Central memory CD4-positive, alpha-beta T cell (primary cell): ENCODE measurements at places on chromosomes 6 and 20.

DNA sequence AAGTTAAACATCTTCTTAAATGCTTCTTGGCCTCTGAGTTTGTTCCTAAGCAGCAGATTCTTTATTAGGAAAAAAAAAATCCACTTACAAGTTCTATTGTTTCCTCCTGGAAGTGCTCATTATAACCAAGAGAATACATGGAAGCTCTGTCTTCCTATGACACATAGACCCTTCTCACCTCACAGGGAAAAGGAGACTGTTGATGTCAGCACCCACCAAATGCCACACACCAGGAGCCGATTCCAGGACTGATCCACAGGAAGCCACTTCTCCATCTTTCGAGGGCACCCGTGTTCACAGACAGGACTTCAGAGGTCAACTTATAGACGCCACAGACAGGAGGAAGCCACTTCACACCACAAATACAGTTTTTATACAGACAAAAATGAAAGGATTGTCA lies 13.4 kb upstream of the BNIP5 start:
- no peak for DNase-seq

DNA sequence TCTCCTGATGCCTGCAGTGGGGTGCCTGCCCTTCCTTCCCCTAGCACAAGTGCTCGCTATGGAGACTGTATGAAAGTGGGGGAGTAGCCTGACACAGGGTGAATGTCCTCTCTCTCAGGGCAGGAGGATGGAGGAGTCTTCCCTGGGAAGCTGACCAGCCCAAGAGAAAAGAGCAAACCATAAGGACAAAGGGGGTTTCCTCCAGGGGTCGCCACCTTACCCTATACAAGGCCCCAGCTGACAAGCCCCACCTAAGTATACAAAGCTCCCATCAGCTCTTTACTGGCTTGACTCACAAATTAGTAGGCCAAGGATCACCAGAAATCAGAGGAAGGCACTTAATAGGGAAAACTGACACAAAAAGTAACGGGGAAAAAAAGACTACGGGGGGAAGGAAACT lies 54.1 kb downstream of the PLAGL1 start:
- no peak for DNase-seq

DNA sequence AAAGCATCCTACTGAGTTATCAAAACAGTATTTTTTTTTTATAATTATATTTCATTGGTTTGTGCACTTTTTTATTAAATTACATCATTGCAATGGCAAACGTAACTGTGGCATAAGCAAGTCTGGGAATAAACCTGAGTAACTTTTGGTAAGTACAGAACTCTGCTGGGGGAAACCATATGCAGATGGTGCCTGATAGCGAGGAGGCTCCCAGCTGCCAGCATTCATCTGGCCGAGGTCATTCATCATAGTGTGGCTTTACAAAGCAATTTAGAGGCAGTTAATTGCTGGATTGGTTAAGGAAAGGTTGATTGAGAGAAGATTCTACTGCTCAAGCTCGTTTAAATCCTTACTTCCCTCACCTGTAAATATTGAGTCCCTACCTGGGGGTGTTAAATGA lies 52.6 kb downstream of the HECA start:
- no peak for DNase-seq

DNA sequence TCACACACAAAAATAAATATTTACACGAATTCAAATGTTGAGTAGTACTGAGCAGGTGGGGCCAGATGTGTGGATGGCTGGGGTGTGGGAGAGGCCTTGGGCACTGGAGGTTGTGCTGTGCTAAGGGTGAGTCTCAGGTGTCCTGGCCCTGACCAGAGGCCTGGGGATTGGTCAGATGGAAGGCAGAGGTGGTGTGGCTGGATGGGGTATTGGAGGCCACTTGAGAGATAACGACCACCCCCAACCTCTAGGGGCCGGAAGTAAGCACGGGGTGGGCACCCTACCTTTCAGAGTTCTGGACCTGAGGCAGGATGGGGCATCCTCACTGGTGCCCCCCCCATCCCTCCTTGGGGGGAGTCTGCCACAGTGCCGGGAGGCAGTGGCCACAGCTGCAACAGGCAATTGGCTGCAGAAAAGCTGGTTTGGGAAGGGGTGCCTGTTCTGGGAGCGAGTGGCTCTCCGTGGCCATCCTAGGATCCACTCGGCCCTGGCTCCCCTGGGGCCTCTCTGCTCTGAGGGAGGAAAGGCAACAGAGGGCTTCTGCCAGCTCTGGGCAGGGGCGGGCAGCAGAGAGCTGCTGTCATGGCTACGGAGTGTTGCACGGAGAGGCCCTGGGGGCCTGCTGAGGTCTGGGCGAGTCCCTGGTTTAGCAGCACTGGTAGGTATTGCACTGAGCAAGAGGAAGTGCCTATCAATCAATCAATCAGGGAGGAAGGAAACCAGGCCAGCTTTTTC lies 87.6 kb downstream of the ASXL1 start:
- DNase-seq, result no peak

DNA sequence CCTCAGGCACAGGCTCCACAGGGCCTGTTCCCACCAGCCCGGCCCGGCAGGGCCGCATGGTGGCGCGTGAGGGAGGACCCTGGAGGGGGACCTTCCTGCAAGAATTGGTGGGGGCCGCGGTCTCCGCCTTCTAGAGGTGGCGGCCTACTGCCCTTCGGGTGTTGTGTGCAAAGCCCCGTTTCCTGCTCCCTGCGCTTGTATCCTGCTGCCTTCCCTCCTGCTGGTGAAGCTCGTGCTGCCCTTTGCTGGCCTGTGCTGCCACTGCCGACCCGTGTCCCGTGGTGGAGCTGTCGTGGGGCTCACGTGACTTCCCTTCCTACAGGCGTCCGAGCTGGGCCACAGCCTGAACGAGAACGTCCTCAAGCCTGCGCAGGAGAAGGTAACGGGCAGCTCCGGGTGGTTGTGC lies 8.4 kb upstream of the COL20A1 start:
- no peak for DNase-seq
